ENCODE measurements at places on chromosomes 16 and 17.

DNA sequence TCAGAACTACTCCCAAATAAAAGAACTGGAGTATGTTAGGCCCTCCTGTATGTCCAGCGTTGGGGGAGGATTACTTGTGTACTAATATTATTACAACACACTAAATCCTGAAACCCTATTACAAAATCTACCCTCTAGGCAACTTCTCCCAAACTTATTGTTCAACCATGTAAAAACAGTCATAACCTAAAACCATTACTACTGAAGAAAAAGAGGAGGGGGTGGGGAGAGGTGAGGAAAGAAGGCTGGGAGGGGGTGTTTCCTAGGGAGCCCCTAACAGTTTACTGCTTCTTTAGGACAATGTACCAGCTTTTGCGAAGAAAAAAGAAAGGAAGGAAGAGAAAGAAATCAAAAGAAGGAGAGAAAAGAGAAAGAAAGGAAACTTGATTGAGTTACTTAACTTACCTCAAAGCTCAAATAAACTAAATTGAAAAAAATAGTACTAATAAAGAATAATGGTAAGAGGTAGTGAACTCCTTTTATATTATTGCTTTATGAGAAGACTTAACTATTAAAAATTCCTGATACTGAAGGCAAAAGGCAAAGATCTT is 2.3 kb downstream of the SALL1 start:
- DNase-seq: no peak

DNA sequence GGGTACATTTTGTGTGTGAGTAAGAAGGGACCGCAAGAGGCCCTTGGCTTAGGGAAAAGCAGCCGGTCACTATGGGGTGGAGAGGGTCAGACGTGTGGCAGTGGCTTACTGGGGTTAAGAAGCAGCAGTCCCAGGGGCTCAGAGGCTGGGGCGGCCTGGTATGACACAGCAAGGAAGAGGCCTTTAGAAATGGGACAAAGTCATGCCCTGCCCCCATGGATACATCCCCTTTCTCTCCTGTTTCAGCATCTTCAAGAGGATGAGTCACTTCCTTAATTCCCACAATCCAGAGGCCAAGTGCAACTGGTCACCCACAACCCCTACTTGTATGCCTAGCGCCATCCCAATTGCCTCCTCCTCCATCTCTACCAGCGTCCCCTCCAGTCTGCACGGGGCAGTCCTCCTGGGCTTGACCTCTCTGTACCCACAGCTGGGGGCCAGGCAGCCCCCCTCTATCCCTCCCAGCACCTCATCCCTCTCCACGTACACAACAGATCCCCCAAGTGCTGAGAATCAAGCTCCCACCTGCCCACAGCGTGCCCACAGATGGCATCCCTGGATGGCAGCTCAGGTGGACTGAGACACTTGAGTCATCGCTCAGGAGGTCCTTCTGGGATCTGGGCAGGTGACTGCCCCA is 6.9 kb upstream of the EFTUD2 start:
- DNase-seq: peak; percentile 86

- no peak for DNase-seq
Observed at GRCh38 chr17:82940226-82941020, 100.6 kb upstream of the ZNF750 start.

DNA sequence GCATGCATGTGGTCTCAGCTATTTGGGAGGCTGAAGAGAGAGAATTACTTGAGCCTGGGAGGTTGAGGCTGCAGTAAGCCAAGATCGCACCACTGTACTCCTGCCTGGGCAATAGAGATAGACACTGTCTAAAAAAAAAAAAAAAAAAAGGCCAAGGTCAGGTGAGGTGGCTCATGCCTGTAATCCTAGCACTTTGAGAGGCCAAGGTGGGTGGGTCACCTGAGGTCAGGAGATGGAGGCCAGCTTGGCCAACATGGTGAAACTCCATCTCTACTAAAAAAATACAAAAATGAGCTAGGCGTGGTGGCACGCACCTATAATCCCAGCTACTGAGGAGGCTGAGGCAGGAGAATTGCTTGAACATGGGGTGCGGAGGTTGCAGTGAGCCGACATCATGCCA is 28.2 kb upstream of the CORO1A start:
- DNase-seq: no peak

GRCh38 chr16:13049688-13050087 is 148.3 kb downstream of the SHISA9 start:
- no peak for DNase-seq

DNA sequence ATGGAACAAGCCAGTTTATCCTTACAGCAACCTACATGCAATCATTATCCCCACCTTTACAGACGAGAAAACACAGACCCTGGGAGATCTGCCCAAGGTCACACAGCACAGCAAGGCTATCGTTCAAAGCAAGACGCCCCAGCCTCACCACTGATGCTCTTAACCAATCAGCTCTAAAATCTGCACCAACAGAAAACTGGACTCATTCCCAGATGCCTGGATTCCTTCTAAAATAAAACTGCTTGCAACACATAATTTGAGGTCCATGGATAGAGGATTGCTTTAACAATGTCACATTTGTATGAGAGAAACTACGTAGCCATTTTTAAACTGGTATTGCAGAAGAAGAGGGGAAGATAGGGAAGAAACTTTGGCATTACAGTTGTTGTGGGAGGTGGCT is 6.8 kb downstream of the COTL1 start:
- DNase-seq: no peak

DNA sequence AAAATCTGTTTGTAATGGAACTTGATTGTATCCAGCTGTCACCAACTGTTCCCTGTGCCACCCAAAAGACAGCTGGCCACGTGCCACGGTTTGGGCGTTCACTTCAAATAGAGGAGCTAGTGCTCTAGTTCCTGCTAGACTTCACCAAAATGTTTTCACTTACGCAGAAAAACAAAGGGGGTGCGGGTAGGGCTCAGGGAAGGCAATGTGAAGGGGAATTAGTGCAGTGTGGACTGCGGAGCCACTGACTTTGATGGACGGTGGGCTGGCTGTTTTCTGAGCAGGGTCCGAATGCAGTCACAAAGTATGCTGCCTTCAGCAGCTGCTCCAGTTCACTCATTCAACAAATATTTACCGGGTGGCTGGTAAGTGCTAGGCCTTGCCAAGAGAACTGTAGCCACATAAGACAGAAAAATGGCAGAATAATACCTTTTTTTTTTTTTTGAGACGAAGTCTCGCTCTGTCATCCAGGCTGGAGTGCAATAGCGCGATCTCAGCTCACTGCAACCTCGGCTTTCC is 7.6 kb upstream of the CYTH1 start:
- no peak for DNase-seq

GRCh38 chr17:81682565-81683207 is 911 bp downstream of the ARL16 start:
- DNase-seq: no peak

DNA sequence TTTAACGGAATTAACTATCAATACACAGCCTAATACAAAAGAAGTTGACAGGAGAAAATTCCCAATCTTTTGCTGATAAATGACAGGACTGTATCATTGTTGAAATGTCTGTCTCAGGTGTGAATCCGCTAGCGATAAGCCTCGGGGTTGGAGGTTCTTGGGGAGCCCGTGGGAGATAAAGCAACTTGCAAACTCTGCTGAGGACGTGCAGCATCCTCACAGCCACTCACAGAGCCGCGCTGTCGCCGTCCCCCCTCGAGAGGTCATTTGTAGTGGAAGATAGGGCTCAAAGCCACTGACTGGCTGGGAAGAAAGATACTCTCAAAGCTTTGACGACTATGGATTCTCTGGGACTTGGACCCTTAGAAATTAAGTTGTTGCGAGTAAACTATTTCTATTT is 17.0 kb downstream of the MAP1LC3B start:
- DNase-seq: no peak

GRCh38 chr17:69716556-69716955 is 302.1 kb downstream of the MAP2K6 start:
- peak; percentile 62 for DNase-seq

DNA sequence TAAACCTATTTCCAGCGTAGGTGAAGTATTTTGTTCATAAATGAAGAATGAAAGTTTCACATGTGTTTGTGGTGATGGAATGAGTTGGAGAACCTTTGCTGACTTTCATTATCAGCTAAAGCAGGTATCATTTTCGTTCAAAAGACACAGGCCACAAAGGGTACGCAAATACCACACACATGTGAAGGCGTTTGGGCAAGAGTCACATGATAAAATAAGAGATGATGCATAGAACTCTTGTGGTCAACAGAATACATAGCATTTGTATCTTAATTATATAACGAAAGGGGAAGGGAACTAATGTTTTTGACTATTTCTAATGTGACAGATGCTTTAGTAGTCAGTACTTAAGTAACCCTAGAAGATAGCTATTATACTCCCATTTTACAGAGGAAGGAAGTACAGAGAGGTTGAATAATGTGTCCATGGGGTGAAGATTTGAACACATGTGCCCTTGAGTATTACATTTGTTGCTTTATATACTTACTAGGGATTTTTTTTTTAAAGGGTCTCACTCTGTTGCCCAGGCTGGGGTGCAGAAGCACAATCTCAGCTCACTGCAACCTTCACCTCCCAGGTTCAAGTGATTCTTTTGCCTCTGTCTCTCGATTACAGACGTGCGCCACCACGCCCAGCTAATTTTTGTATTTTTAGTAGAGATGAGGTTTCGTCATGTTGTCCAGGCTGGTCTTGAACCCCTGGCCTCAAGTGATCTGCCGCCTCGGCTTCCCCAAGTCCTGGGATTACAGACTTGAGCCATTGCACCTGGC is 4.8 kb downstream of the RPA1 start:
- DNase-seq: no peak

DNA sequence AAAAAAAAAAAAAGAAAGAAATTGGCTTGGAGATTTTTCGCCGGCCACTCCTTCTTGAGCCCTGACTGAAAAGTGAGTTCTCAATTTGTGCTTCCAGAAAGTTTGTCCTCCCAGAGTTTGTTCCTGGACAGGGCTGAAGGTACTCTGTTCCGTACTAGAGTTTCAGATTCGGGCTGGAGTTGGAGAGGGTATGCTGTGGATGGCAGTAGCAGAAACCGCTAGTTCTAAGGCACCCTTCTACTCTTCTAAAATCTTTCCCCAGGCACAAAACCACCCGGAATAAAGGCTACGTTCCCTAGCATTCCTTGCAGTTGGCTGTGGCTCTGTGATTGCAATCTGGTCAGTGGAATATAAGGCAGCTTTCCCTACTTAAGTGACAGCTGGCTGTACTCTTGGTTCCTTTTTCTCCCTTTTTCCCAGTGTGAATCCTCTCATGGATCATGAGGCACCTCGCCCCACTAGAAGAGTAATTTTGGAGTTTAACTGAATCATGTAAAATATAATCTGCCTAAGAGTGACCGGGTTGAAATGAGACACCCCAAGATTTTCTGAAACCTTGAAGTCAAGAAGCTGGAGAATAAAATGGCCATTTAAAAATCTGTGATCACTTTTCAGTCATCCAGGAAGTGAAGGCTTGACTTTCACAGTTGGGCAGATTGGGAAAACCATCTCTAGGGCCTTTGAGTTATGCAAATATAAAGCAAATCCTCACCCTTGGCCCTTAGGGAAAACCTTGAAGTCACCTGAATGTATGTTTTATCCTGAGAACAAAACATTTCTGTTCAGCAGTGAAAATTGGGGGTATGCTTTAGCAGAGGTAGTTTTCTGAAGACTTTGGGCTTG is 901 bp upstream of the HEATR6 start:
- peak; percentile 47 for DNase-seq

- no peak for DNase-seq
Observed at GRCh38 chr17:13807103-13807502, 205.4 kb upstream of the HS3ST3A1 start.

DNA sequence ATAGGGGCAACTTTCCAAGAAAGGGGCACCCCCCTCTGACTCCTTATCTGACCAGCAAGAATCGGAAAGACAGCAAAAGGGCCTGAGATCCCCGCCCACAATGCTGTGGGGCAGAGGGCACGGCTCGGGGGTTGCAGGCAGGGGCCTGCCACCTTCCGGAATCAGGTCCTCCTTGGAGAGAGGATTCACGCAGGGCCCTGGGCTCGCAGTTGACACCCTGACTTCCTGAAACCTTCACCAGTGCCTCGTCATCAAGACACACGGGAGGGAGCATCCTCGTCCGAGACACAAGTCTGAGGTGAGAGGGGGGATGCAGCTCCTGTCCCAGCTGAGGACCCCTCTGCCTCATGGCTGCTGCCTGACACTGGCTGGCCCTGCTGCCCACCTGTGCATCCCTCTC is 81.2 kb downstream of the LMF1 start:
- no peak for DNase-seq

DNA sequence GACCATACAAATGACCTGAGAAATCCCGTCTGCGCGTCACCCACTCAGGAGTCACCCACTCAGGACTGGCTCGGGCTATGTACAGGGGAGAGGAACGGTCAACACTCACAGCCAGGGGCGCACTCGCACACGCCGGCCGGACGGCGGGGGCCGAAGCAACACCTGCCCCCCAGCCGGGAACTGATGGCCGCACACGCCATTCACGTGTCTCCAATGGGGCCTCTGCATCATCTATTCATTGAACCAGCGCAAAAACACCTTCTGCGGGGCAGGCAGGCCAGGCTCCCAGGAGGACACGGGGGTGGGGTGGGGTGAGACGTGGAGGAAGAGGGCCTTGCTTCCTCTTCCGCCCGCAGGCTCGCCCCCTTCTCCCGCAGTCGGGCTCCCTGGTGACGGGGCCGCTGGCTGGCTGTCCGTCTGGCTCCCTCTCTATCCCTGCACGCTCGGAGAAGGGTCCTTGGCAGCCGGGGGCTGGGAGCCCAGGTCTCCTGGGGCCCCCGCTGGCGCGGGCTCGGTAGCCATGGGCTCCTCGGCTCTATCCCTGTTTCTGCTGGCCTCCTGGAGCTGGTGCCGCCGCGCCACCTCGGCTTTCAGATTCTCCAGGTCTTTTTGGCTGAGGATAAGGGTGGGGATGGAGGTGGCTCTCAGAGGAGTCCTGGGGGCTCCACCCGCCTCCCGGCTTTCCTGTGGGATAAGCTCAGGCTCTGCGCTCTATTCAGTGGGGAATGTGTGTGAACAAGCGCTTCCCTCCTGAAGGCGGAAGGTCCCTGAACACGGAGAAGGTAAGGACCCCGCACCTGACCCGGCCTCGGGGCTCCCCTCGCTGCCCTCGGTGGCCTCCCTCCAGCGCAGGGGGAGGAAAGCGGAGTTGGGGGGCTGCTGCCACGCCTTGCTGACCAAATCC is 21.1 kb downstream of the CLUH start:
- DNase-seq: no peak

DNA sequence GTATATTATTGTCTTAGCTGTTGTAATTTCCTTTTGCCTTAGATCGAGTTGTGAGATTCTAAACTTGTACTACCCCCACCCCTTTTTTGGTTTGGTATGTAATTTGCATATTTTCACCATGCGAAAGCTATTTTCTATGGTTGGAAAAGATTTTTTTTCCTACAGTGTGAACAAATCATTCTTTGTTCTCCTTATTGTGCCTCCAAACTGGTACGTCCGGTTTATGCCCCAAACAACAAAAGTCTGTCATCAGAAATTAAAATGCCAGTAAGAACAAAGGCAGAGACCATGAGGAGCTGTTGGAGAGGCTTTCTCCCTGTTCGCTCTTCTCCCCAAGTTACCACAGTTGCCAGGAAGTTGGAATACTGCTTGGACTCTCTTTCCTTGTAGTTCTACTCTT is 66.1 kb downstream of the BCAS3 start:
- peak; percentile 15 for DNase-seq

DNA sequence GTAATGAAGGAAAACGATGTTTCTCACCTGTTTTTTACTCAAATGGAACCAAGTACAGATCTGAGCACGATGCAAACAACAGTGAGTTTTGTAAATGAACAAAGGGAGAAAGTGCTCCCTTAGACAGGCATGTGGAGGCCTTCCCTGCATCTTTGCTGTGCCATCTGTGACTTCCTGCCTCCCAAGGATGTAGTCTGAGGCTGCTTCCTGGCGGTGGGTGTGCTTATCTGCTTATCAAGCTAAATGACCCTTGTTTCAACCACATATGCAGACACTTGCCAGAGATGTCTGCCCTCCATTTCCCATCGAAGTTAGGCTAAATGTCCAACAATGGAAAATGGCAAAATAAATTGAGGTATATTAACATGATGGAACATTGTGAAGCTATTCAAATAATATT is 34.6 kb downstream of the RGS9 start:
- no peak for DNase-seq

All from HFFc6 (cell line).